Stimulated activated CD4-positive, alpha-beta T cell treated with anti-CD3 and anti-CD28 coated beads, Interleukin-4, amount 100 ng/mL, for 48 hours (primary cell): ENCODE measurements at places on chromosomes 16 and 17.
A peak's percentile ranks its signal among the peaks of the same experiment; 100 is the strongest.

- peak; percentile 73 for DNase-seq
These were observed 11.1 kb downstream of the LPO start for GRCh38 chr17:58249270-58250133.

DNA sequence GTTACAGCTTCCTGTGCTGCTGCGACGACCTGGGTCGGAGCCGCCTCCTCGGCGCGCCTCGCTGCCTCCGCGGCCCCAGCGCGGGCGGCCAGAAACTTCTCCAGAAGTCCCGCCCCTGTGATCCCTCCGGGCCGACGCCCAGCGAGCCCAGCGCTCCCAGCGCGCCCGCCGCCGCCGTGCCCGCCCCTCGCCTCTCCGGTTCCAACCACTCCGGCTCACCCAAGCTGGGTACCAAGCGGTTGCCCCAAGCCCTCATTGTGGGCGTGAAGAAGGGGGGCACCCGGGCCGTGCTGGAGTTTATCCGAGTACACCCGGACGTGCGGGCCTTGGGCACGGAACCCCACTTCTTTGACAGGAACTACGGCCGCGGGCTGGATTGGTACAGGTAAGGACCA is 746 bp downstream of the HS3ST2 start:
- DNase-seq: no peak

DNA sequence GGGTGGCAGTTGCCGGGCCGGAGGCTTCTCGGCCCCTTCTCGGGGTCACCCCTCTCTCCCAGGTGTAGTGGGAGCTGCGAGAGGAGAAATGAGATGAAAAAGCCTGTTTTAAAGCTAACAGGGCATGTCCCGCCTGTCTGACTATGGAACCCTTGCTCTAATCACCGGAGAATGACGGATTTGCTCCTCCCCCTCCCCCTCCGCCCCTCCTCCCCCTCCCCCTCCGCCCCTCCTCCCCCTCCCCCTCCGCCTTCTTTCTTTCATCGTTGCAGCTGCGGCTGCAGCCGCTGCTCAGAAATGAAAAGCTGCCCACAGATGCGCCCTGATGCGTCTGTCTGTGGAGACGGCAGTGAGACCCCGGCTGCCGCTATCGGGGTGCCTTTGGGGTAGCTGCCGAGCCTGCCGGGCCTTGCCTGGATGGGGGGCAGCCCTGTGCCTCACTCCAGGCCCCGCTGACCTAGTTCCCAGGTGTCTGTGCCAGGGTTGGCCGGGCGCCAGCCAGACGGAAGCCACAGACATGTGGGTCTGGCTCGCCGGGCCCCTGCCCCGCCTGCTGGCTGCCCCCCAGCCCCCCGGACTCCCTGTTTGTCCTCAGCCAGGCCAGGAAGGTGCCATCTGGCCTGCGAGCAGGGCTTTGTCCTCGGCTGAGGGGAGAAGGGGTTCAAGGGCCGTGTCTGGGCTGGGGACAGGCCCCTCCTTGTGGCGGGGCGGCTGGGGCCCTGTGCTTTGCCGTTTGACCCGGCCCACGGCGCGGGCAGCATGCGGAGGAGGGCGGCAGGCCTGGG is 37.7 kb downstream of the GINS2 start:
- no peak for DNase-seq

GRCh38 chr17:44359458-44360143 is 4.1 kb downstream of the FAM171A2 start:
- no peak for DNase-seq

DNA sequence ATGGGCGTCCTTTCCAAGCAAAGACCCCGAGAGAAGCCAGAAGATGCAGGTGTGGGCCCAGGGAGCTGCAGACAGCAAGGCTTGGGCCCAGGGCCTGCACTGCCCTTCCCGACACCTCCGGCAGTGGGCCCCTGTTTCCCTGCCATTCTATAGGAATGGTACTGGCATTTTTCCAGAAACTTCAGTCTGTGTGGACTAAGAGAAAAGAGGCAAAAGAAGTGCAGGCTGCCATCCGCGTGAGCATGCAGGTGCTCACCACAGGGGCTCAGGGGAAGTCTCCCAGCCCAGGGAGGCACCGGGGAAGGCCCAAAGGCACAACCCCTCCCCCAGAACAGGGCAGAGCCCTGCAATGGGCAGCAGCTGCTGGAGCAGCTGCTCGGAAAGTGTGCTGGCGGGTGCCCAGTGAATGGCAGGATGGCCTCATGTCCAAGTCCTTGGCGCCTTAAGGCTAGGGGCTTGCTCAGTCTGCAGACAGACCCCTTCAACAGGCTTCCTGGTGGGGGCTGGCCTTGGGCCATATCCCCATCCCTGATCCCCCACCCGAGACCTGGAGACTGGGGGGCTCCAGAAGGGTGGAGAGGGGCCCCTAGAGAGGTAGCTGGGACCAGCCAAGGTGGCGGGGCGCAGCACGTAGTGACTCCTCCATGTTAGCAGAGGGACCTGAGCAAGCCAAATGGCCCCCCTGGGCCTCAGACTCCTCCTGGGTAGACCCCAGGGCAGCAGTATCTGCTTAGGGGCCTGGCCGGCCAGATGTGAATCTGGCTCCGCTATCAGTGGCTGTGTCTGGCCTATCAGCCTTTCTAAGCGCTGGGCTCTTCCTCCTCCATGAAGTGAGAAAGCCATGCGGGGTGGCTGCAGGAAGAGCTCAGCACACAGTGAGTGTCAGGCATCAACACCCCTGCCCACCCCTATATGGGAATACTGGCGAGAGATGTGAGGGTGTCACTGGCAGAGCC is 6.7 kb upstream of the TPPP3 start:
- DNase-seq: no peak

DNA sequence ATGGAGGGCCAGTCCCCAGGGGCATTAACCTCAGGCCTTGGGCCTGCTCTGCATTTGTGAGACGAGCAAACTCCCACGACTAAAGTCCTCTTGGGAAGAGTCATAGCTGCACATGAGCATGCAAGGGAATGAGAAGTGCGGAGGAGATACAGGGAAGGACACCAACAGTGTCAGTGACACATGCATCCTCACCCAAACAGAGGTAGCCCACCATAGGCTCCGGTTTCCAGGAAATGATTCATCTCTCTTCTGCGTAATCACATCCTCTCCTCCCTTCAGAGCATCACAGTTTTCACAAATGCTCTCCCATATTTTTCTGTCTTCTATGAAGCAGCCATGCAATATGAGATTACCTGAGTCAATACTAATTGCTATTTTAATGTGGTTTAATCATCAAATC is 725.7 kb upstream of the GOT2 start:
- no peak for DNase-seq

GRCh38 chr16:17556276-17557052 is 85.7 kb upstream of the XYLT1 start:
- no peak for DNase-seq

- no peak for DNase-seq
These were observed 897 bp downstream of the TP53I13 start for GRCh38 chr17:29569245-29569950.

GRCh38 chr17:8285270-8286181 is 2.9 kb upstream of the RANGRF start:
- no peak for DNase-seq
